RPMI7951 (cell line): ENCODE measurements at places on chromosomes 7 and 10. TPM values are rescaled to one million over a fixed set of nuclear protein-coding genes. Genes with fewer than 3 reads are reported as not detected.

Gene CYP2C18
- not detected in 2 replicates for total RNA-seq

Gene NKX1-2
- total RNA-seq = not detected in 2 replicates

Gene GPR158
- total RNA-seq = 10.0 and 13.7 TPM in 2 replicates

GRCh38 chr7:54981913-54982312 is 36.9 kb upstream of the EGFR start:
- peak; percentile 92 for DNase-seq

DNA sequence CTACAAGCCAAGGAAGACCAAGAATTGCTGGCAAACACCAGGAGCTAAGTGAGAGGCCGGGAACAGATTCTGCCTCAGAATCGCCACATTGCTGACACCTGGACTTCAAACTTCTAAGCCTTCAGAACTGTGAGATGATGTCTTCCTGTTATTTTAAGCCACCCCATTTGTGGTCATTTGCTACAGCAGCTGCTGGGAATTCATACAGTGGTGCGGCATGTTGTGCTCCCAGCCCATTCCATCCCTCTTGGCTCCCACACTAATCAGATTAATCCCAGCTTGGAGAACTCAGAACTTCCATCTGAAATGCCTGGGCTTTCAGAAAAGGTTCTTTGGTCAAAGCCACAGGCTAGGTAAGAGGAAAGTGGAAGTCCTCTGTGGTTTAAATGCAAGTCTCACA is 24.9 kb downstream of the TCAF1 start:
- DNase-seq = no peak

GRCh38 chr7:130998993-130999602 is 265.1 kb upstream of the KLF14 start:
- DNase-seq = peak; percentile 31

- no peak for DNase-seq
These were observed 1040.1 kb upstream of the LRRN3 start for GRCh38 chr7:110050785-110051184.

GRCh38 chr10:127887541-127888415 is 5.0 kb downstream of the CLRN3 start:
- DNase-seq = no peak

DNA sequence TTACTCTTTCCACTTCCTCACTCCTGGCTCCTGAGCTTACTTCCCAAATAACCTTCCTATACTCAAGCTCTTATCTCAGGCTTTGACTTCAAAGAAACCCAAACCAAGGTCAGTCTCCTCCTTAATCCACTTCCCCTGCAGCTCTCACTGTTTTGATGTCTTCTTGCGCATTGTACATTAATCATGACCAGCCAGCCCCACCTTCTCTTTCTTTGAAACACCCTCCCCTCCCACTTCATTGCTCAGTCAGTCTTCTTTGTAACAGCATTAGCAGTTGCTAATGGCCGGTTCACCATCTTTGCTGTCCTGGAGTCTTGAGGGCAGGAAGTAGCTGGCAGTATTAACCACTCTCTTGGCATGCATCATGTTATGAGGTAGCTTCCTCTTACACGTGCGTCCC is 57.9 kb upstream of the CHCHD3 start:
- DNase-seq = no peak

DNA sequence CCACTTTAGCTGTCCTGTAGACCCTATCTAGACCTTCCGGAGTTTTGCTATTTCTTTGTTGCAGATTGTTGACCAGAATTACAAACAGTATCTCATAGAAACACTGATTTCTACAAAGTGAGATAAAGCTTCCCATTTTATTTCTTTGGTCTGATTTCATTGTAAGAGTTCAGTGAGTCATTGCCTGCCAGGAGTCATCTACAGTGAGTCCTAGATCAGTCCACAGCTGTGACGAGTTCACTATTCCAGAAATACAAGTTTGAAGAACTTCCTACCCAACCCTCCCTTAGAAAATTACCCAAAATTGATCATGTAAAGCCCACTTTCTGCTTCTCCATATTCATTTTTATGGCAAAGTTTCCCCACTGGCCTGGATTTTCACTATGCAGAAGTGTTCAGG is 905.5 kb downstream of the CNTNAP2 start:
- no peak for DNase-seq

- no peak for DNase-seq
These were observed 74.1 kb downstream of the RUNDC3B start for GRCh38 chr7:87702326-87702725.

DNA sequence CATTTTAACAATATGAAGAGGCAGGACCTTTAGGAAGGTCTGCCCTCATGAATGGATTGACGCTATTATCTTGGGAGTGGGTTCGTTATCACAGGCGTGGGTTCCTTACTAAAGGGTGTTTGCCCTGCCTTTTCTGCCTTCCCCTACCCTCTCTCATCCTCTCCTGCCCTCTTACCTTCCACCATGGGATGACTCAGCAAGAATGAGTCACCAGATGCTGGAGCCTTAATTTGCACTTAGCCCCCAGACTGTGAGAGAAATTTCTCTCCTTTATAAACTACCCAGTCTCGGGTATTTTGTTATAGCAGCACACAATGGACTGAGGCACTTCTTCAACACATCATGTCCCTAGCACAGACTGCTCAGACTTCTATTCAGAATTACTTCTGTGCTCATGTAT is 31.4 kb upstream of the ZNF32 start:
- peak; percentile 69 for DNase-seq

DNA sequence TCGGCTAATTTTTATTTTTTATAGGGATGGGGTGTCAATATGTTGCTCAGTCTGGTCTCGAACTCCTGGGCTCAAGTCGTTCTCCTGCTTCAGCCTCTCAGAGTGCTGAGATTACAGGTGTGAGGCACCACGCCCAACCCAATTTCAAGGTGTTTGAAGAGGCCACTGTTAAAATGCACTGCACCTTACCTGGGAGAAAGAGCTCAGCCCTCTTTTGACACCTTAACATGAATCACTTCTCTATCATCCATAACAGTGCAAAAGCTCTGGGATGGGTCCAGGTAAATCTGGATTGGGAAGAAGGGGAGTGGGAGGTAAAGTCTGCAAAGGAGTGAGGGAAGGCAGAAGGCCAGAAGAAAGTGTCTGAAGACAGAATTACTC is 557 bp upstream of the ZNF282 start:
- DNase-seq = no peak

- peak; percentile 98 for DNase-seq
These were observed 15.3 kb upstream of the RSU1 start for GRCh38 chr10:16832351-16833080.

GRCh38 chr7:17408245-17408903 is 109.9 kb downstream of the AHR start:
- DNase-seq = peak; percentile 96

- no peak for DNase-seq
These were observed 37.4 kb downstream of the PRKAG2 start for GRCh38 chr7:151839451-151839921.

DNA sequence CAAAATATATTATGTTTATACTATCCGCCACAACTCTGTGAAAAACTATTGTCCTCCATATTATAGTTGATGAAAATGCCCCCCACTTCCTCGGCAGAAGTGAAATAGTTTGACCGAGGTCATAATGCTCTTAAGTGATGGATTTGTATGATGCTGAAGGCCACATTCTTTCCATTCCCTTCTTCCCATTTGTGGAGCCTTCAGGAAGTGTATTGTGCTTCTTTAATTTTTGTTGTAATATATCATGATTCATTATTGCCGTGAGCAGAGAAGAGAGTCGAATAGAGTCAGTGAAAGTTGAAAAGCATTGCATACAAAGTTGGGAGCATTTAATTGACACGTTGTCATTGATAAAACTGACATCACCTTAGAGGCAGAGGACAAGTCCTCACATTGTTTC is 460.3 kb downstream of the SUGCT start:
- no peak for DNase-seq
